ENCODE measurements at places on chromosomes 7 and 10. TPM values are rescaled to one million over a fixed set of nuclear protein-coding genes. Genes with fewer than 3 reads are reported as not detected.

HTRA1 gene
- 289 TPM for polyA plus RNA-seq

PRPS1L1 gene
- not detected for polyA plus RNA-seq

EGR2 gene
- 0.94 TPM for polyA plus RNA-seq

MLXIPL gene
- 1.7 TPM for polyA plus RNA-seq

- no peak for DNase-seq
Observed at GRCh38 chr7:27200761-27201579, 1.1 kb upstream of the HOXA13 start.

- peak; percentile 73 for DNase-seq
Observed at GRCh38 chr10:97332591-97333350, 1.8 kb downstream of the FRAT2 start.

DNA sequence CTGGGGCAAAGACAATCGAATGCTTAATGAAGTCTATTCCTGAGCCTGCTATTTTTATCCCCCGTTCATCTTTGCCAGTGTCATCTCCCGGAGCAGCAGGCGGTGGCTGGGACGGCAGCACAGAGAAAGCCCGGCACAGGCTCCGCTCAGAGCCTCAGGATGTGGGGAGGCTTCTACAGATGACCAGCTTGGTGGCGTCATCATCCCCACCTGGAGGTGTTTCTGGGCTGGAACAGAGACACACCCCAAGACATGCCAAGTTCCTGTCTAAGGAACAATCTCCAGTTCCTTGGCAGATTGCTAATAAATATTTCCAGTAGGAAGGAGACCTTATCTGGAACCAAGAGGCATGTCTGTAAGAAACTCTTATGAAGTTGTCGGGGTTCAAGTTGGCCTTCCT lies 552.4 kb upstream of the MGMT start:
- no peak for DNase-seq

- peak; percentile 53 for DNase-seq
Observed at GRCh38 chr10:11472158-11472753, 139.2 kb downstream of the USP6NL start.

GRCh38 chr7:140966561-140967233 lies 42.0 kb upstream of the BRAF start:
- no peak for DNase-seq

GRCh38 chr7:16982640-16983350 lies 101.0 kb upstream of the AGR3 start:
- DNase-seq: peak; percentile 77

- DNase-seq: peak; percentile 44
Observed at GRCh38 chr7:104978460-104978859, 35.5 kb upstream of the KMT2E start.

DNA sequence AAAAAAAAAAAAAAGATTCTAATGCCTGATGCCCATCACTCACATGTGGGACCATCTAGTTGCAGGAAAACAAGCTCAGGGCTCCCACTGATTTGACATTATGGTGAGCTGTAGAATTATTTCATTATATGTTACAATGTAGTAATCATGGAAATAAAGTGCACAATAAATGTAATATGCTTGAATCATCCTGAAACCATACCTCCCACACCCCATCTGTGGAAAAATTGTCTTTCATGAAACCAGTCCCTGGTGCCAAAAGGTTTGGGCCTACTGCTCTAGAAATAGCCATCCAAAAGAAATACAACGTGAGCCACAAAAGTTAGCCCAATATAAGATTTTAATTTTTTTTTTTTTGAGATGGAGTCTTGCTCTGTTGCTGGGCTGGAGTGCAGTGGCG lies 265.1 kb downstream of the PRPF18 start:
- no peak for DNase-seq

Measured in cardiac muscle cell (in vitro differentiated cells and primary cell).